ENCODE measurements at places on chromosomes 12 and 14.

GRCh38 chr12:127297327-127297726 lies 969.6 kb upstream of the TMEM132C start:
- no peak for DNase-seq

DNA sequence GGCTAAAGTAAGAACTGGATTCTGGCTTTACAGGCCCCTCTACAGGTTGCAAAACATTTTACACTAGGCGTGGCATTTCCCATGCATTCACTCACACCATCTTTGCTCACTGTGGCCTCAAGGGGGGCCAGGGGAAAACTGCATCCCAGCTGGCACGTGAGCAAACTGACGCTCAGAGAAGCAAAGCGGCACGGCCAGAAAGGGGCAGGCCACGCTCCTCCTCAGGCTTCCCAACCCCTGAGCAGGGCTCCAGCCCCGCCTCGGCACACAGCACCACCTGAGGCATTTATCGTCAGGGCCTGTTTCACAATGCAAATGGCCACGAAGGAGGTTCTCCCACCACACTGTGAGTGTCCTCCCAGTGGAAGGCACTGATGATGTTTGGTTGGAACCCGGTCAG lies 90.8 kb downstream of the BCL11B start:
- no peak for DNase-seq

DNA sequence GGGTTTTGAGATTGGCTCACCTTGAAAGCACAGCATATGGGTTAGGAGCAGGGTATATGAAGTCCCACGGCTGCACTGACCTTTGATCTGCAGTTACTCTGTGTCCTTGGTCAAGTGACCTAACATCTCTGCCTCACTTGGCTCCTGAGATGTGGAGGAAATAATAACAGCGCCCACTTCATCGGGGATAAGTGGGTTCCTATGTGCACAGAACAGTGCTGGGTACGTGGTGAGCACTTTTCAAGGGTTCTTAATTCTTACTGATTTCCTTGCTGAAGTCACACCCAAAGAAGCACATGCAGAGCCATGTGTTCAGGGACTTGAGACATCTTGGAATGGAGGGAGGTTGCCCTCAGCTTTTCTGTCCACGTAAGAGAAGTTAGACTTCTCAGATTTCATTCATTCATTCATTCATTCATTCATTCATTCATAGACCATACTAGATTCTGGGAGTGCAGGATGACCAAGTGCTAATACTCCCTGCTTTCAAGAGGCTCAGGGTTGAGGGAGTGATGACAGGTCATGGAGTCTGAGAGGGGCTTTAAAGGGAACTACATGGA lies 39.4 kb downstream of the ADGRD1 start:
- DNase-seq = no peak

GRCh38 chr14:77502109-77502782 lies 3.6 kb upstream of the ISM2 start:
- DNase-seq = no peak

DNA sequence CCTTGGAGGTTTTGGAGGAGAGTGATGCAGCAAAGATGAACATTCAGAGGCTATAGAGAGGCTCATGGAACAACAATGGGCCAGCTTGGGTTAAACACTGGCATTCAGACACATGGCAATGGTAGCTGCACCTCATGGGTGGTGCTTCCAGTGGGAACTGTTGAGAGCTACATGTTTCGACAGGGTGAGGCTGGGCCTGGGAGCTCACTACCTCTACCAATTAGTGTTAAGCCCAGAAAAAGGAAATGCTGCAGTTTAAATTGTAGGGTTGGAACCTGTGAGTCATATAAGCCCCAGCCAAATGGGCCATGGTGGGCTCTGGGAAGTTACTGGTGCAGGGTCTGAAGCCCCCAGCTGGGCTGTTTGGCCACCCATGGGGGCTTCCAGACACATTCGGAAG lies 279.7 kb downstream of the ZFP36L1 start:
- no peak for DNase-seq

DNA sequence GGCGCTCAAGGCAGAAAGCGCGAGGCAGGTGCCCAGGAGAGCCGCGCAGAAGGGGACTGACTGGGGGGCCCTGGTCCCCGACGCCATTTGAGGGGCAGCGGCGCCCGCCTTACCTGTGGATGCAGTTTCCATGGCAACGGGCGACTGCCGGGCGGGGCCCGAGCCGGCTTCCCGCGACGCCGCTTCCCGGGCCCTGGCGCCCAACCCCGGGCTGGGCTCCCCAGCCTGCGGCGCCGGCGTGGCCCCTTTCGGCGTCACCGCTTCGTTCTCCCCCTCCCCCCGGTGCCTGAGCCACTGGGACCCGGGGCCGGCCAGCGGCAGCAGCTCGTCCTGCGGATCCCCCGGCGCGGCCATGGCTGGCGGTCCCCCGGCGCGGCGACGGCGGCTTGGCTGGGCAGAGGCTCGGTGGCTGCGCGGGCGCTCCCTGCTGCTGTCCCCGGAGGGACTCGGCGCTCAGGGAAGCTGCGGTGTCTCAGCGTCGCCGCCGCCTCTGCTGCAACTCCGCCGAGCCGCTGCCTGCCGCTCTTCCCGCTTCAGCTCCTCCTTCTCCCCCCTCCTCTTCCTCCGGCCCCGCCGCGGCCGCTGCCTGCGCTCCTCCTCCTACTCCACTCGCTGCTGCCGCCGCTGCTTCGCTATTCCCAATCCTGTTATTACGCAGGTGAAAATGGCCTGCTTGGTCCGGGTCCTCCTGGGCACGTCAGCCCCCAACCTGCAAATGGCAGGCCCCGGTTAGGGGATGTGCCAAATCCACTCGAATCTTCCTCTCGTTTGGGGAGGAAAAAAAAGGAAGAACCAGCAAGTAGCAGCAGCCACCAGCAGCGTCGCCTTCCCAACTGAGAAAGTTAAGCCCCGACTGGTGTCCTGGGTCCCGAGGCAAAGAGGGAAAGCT lies at the start of gene RTN1:
TSS of gene RTN1 (minus strand) at position 500 of the 889 bp plus-strand sequence. CDS start at position 354, 146 bp downstream.
- peak; percentile 61 for DNase-seq

DNA sequence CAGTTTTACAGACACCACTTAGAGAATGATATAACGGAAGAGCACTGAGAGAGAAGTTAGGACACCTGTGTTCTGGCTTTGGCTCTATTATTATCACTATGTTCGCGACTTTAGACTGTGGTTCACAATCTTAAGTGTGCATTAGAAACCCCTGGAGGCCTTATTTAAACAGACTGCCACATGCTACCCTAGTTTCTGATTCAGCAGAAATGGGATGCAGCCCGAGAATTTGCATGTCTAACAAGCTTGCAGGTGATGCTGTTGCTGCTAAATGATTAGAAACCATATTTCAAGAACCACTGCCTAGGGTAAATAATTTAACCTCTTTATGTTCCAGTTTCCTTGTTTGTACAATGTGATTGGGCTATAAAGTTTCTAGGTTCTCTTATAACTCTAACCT lies 3.6 kb upstream of the RAD51AP1 start:
- DNase-seq = no peak

- no peak for DNase-seq
These were observed 27.1 kb downstream of the ACTN1 start for GRCh38 chr14:68951800-68952530.

DNA sequence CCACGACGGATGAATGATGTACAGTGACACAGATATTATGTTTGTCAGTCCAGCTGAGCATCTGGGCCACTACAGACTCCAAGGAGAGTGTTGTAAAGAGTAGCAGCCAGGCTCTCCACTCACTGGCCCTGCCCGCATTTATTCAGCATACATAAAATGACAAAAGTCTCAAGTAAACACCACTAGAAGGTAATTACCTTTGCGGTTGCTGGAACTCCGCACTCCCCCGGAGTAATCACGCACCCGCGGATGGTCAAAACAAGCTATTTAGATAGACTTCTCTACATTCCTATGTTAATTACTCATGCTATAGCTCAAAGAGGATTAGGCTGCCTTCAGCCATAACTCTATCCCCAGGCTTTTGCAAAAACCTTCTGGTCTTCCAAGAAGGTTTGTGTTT lies 18.8 kb upstream of the STRAP start:
- no peak for DNase-seq

DNA sequence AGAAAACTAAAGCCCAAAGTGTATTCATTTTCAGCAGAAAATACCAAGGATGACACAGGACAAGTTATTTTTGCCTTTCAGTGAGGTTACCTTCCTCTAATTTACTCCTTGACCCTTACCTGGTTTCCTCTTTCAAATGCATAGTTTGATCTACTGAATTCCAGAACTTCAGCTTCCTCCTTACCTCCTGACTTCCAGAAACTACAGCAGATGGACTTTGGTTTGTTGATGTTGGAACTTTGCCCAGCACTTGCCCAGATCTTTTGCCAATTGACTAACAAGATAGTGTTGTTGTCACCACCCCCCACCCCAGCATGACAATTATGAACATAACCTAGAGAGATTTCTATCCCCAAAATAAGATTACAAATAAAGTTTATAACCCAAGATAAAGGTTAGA lies 63.2 kb downstream of the NAV3 start:
- no peak for DNase-seq

GRCh38 chr14:32588448-32589320 lies 259.6 kb downstream of the AKAP6 start:
- DNase-seq = no peak

DNA sequence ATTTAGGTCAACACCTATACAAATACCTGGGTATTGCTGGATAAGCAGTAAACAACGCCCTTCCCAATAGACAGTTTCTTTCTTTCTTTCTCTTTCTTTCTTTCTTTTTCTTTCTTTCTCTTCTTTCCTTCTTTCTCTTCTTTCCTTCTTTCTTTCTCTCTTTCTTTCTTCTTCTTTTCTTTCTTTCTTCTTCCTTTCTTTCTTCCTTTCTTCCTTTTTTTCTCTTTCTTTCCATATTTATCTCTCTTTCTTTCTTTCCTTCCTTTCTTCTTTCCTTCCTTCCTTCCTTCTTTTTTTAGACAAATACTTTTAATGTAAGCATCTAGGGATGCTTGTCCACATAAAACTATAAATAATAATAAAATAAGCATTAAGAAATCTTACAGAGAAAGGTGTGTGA lies 123.2 kb downstream of the KCNK10 start:
- no peak for DNase-seq

- DNase-seq = peak; percentile 91
These were observed at the start of gene POLE2 for GRCh38 chr14:49687942-49688700. Gene POLE2 (minus strand): TSS chr14:49688214. CDS start chr14:49688203, 11 bp downstream.

- DNase-seq = no peak
These were observed 32.2 kb downstream of the NOC4L start for GRCh38 chr12:132176385-132176919.

- no peak for DNase-seq
These were observed 23.1 kb upstream of the WDR20 start for GRCh38 chr14:102116361-102117180.

DNA sequence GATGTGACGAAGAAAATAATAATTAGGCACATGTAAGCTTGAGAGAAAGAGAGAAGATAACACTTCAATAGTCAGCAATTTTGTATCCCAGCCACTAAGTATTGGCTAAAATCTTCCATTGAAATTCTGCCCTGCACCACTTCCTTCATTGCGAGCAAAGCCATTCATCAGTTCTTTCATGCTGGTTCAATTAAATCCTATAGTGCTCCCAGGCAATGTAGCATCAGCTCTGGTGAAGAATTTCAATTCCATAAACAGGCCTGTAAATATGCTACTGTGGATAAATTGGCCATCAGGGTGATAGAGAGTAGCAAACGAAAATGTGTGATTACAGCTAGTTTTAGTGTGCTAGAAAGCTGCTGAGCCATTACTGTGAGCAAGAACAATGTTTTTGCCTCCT lies 24.7 kb downstream of the RPL10L start:
- no peak for DNase-seq

DNA sequence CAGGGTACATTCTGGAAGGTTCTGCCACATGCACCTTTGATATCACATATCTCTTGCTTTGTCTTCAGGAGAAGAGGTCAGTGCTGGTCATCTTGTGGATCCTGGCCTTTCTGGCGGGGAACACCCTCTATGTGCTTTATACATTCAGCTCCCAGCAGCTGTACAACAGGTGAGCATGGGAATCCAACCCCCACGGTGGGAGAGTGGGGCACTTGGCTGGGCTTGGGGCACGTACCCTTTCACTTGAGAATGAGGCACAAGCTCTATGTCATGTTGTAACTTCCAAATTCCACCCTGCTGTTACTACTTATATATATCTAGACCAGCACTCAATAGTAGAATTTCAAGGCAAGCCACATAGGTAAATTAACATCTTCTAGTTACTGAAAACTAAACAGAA lies 28.6 kb downstream of the RNFT2 start:
- no peak for DNase-seq

DNA sequence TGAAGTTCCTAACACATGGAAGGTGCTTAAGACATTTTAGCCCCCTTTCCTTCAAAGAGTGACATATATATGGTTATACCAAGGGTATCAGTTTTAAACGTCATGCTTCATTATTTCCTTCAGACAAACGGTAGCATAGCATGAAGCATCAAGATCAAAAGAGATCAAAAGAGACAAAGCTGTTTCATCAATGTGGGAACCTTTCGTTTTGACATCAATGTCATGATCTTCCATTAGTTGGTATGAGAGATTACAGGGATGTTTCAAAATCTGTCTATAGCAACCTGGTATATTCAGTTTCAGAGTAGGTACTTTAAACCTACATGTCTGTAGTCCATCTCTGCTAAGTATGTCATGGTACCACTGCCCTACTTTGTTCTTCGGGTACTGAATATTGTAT lies 28.3 kb downstream of the PUS7L start:
- no peak for DNase-seq

DNA sequence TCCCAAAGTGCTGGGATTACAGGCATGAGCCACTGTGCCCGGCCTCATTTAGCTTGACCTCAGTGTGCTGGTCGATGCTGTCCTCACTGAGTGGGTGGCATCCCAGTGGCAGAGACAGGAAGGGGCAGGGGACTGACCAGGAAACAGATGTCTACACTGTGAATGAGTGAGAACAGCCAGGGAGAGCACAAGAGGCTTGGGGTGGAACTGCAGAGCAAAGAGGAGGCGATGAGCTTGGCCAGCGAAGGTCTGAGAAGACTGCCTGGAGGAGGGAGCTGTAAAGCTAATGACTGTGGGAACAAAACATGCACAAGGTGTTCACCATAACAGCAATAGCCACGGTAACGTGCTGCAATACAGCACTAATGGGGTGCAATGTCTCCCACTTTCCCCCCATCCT lies 57.2 kb upstream of the BEGAIN start:
- no peak for DNase-seq

DNA sequence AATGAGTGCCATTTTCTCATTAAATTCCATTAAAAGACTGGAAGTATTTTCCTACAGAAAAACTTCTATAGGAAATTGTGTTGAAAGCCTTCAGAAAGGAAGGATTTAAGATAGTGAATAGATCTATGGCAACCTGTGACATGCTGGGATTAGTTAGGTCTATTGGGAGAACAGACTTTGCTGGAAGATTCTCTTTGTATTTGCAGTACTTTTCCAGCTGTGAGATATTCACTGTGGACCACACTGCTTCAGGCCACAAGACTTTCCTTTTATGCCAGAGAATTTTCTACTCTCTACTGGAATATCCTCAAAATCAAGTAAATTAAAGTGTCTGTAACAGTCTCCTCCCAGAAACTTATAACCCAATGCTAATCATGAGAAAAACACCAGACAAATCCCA lies 136.2 kb downstream of the MYRFL start:
- DNase-seq = no peak

DNA sequence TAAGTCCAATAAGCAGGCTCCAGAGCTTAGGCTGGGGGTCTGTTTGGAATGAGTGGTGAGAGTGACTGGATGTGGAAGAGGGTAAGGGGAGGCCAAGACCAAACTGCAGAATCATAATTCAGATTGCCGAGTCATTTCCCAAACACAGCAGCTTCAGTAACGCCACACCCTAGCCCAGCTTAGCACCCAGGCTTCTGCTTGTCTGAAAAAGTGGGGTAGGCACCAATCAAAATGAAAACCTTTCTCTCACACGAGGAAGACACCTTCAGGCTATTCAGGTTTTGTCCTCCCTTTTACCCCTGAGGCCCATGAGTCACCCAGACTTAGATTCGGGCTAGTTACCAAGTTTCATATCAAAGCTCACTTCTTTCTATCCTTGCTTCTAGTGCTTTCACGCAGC lies 306.1 kb downstream of the DAD1 start:
- no peak for DNase-seq
